Suppressor macrophage (primary cell): ENCODE measurements at places on chromosomes 6 and 20.

DNA sequence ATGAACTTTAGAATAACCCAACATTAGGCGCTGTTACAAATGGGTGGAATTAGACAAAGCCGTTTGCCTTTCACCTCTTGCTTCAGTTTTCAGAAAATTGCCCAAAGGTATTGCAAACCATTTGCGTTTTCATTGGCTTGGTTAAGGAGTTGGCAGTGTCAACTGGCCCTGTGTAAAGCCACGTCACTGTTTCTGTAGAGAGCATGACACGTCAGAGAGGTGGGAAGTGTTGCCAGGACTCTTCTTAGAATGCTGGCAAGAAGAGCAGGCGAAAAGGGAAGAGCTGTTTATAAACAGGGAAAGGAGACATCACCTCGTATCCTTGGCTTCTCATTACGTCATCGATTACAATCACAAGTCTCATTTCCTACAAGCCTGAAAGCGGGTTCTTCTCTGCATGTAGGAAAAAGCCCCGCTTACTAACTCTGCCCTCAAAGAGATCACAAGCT, 4.2 kb upstream of the IRF4 start:
- peak; percentile 45 for DNase-seq

- peak; percentile 45 for DNase-seq
Measured at GRCh38 chr6:35141007-35141655, at the start of gene TCP11. TCP11 (minus strand) TSS chr6:35141339; CDS start chr6:35140870, 469 bp downstream.

DNA sequence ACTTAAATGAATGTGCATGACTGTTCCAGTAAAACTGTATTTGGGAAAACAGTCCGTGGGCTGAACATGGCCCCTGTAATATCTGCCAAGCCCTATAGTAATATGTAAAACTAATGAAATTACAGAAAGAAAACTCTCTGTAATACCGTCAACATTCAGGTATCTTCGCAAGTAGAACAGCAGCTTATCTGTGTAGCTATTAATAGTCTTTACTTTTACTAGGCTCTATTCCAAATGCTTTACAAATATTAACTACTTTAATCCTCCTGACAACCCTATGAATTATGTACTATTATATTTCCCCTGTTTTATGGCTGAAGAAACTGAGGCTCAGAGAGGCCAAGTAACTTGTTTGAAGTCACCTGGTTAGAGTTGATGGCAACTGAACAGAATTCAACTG, 57.1 kb downstream of the DAAM2 start:
- no peak for DNase-seq

DNA sequence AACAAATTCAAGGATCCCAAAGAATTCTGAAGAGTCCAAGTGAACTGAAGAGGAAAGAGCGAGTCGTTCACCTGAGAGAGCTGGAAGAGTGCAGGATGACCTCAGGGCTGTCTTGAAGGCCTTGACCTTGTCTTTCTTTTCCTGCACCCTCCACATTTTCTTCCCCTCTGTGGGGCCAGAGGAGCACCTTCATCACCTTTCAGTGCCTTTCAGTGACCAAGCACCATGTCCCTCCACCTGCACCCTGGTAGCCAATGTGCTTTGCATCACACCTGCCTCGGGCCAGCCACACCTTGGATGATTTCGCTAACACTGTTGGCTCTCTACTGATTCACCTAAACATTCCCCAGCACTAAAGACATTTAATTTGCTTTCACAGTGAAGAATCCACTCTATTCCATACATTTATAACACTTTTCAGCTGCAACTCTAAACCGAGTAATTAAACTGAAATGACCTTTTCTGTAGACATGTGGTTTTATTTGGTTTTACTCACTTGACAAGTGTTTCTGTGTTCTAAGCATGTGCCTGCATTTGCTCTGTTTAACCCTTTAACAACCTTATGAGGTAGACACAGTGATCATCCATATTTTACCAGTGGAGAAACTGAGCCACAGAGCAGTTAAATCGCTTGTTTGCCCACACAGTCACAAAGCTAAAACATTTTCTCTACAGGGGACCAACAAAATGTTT, 121.3 kb upstream of the CST7 start:
- no peak for DNase-seq

- no peak for DNase-seq
Measured at GRCh38 chr6:91161246-91161645, 574.4 kb upstream of the MAP3K7 start.

- DNase-seq: no peak
Measured at GRCh38 chr6:74597266-74597665, 608.6 kb downstream of the COL12A1 start.

GRCh38 chr6:101195588-101195987, 197.9 kb upstream of the GRIK2 start:
- DNase-seq: no peak

DNA sequence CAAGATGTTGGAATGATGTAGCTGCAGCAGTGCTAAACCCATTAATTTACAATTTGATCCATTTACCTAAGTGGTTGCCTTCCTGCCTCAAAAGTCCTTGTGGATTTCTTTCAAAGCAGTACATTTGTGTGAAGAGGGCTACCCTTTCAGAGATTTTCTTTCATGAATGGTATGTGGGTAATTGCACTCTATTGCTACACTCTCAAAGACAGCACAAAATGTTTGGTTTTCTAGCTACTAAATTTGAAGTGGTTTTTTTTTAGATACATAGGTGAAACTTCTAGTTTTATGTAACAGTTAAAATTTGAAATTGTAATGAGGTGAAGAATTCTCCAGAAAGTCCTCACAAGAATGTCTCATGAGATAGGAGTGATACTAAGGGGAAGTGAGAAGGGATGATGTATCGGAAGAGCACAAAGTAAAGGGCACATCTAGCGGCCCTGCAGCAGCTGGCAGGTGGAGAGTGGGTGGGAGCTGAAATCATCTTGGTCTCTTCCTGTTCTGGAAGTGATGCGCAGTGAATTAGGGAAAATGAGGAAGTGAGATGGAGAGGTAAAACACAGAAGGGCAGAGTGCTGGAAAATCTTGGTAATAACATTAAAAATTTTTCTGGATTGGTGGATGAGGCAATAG, 236.8 kb upstream of the MAN1A1 start:
- DNase-seq: peak; percentile 14

GRCh38 chr20:48636301-48636700, 191.5 kb downstream of the PREX1 start:
- no peak for DNase-seq

- peak; percentile 73 for DNase-seq
Measured at GRCh38 chr6:146598772-146599405, at the start of gene ADGB. ADGB (plus strand) TSS chr6:146598972; CDS start chr6:146599041, 69 bp downstream.

- DNase-seq: no peak
Measured at GRCh38 chr20:15072316-15072715, 734.9 kb upstream of the FLRT3 start.

GRCh38 chr20:21312813-21313474, 9.8 kb downstream of the XRN2 start:
- DNase-seq: peak; percentile 26

GRCh38 chr20:45254383-45255262, at the start of gene SLPI:
SLPI (minus strand) TSS chr20:45254564; CDS start chr20:45254543, 21 bp downstream.
- peak; percentile 85 for DNase-seq

DNA sequence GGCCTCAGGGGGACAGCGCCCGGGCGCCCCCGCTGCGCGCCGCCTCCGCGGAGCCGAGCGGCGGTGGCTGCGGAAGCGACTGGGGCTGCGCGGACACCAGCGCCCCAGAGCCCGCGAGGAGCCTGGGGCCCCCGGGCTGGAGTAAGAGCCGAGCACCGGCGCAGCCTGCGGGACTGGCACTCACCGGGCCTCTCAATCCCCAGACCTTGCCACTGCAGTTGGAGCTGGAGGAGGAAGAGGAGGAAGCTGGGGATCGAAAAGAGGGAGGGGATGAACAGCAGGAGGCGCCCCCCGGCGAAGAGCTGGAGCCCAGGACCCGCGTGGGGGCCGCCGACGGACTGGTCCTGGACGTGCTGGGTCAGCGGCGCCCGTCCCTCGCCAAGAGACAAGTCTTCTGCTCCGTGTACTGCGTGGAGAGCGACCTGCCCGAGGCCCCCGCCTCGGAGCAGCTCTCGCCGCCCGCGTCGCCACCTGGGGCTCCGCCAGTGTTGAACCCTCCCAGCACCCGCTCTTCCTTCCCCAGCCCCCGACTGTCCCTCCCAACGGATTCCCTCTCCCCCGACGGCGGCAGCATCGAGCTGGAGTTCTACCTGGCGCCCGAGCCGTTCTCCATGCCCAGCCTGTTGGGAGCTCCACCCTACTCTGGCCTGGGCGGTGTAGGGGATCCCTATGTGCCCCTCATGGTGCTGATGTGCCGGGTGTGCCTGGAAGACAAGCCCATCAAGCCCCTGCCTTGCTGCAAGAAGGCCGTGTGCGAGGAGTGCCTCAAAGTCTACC, 590 bp downstream of the RNF217 start:
- peak; percentile 31 for DNase-seq

GRCh38 chr6:122077603-122078002, 321.8 kb upstream of the HSF2 start:
- DNase-seq: no peak

GRCh38 chr20:34875642-34876405, 588 bp upstream of the ACSS2 start:
- peak; percentile 99 for DNase-seq

DNA sequence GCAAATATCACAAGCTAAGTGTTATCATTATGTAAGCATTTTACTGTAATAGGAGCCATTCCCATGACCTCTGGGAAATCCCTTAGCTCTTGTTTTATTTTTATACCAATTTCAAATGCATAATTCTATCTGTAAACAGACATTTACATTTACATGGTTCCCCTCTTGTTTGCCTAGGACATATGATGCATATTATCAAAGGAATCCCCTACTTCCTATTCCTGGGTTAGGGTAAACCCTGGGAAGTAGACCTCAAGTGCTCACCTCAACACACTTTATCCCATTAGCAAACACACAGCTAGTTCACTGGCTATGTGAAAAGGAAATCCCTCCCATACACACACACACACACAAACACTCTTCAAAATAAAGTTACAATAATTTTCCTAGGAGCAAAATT, 27.1 kb downstream of the PDE10A start:
- DNase-seq: no peak

- DNase-seq: no peak
Measured at GRCh38 chr6:86782328-86782727, 155.0 kb upstream of the HTR1E start.

DNA sequence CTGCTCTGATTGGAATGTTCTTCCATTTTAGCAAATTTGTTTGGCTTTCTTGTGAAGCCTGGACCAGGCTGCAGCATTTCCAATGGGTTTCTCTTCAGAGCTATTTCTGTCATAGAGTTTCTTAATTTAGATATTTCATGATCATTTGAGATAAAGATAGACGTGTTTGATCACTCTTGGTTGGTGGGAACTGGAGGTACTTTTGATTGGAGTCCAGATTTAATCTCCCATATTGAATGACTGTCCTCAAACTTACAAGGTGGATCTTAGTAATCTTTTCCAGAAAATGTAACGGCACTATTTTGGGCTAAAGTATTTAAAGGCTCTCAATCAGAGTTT, 29.2 kb downstream of the RNF144B start:
- no peak for DNase-seq

DNA sequence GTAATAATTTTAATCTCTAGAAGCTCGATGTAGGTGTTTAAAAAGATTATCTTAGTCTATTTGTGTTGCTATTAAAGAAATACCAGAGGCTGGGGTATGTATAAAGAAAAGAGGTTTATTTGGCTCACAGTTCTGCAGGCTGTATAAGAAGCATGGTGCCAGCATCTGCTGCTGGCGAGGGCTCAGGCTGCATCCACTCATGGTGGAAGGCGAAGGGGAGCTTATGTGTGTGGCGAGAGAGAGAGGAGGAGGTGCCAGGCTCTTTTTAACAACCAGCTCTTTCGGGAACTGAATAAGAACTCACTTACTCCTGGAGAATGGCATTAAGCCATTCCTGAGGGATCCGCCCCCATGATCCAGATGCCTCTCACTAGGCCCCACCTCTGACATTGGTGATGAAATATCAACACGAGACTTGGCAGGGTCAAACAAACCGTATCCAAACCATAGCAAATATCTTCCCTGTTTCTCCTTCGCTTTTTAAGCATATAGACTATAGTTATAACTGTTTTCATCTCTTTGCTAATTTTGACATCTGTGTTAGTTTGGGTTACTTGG, 24.5 kb downstream of the CHMP4B start:
- no peak for DNase-seq

- no peak for DNase-seq
Measured at GRCh38 chr6:3363296-3364025, 93.4 kb downstream of the SLC22A23 start.

GRCh38 chr20:18686696-18687095, 98.8 kb downstream of the DTD1 start:
- no peak for DNase-seq

DNA sequence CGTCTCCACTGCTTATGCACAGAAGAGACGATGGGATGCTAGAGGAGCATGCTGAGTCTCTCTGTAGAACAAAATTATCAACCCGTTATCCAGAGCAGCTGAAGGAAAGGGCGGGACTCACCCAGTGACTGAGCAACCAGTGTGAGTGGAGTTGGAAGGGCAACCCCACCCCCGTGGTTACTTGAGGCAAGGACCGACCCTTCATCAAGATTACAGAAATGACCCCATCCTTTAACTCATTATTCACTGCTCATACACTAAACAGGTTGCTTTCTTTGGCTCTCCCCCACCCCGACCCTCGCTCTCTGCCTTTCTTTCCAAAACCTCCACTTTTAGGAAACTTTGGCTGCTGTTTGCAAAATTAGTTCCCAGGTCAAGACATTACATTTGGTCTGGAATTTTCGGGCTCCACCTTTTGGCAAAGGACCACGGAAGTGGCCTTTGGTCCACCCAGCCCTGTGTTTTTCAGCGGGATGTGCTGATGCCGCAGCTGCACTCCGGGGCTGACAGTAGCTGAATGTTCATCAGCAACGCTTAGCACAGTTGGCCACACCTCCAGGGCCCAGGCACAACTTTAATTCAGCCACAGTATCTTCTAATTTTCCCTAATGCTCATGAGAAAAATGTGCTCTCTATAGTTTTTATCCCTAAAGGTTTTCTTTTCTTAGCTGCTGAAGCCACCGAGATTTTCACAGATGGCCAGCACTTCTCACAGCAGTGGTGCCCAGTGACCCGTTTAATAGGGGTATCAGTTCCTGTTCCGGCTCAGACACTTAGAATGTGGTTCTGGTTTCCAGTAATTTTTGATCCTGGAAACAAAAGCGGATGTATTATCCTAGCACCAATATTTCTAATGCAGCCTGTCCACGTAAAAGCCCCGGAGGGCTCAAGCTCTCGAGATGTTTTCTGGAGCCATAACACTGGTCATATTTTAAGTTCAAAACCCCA, 103.6 kb upstream of the NXT1 start:
- DNase-seq: no peak

GRCh38 chr6:100317031-100317430, 147.7 kb downstream of the SIM1 start:
- DNase-seq: no peak

- DNase-seq: no peak
Measured at GRCh38 chr6:116651916-116652315, 16.6 kb downstream of the ZUP1 start.

GRCh38 chr6:13375360-13375878, 47.1 kb upstream of the TBC1D7 start:
- DNase-seq: no peak

GRCh38 chr20:42099101-42099500, 480.9 kb upstream of the CHD6 start:
- no peak for DNase-seq
